Lower lobe of right lung (tissue), 2 donors: ENCODE measurements at places on chromosomes 11 and 22. TPM values are rescaled to one million over a fixed set of nuclear protein-coding genes. Genes with fewer than 3 reads are reported as not detected.

DNA sequence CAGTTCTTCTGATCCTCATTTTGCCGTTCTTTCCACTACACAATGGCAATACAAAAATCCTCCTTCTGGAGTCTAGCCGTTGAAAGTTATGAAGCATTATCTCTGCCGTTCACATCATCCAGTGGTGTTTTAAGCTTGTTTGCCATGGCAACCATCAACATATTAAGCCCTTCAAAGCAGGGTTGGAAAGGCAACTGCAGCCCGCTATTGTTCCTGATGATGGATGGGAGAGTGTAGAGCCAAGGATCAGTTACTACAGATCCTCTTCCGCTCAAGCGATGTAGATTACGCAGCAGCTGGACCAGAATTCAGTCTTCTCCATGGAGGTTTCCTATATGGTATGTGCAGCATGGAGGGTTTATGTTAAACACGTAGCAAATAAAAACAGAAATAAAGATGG, 352.7 kb downstream of the NTM start:
- DNase-seq: no peak

GRCh38 chr11:60942219-60942618, 9.8 kb downstream of the SLC15A3 start:
- DNase-seq: no peak

GRCh38 chr11:101446238-101446637, 137.6 kb downstream of the TRPC6 start:
- no peak for DNase-seq

DNA sequence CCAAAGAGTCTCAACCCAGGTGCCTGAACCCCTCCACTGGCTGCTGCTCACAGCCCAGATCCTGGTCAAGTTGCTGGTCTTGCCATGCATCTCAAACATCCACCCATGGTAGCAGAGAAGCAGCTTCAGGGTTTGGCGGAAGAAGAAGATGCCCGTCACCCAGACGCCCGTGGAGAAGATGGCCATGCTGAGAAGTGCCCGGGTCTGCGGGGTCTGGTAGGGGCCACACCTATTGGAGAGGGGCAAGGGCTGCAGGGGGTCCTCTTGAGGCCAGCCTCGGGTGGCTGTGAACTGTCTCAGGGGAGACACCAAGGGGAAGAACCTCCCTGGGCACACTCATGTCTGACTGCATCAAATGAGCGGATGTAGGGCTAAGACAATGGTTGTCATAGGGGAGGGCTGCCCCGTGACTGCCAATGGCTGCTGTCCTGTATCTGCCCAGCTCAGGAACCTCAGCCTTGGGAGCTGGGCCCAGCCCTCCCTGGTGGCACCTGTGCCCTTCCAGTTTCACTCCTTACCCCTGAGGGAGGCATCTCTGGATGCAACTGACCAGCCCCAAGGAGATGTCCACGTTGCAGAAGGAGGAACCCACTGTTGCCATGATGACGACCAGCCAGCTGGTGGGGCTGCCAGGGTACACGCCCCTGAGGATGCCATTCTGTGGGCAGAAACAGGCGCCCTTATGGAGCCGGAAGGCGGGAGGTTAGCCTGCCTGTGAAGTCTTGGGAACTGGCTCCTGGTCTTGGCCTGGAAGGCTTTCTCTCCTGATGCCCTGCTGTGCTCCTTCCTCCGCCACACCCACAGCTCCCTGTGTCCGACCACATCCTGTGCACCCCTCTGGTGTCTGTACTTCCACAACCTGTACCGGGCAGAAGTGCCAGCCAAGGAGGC, 1.2 kb downstream of the CPT1B start:
- DNase-seq: no peak

GRCh38 chr22:36818010-36818642, 1.3 kb upstream of the PVALB start:
- no peak for DNase-seq

DNA sequence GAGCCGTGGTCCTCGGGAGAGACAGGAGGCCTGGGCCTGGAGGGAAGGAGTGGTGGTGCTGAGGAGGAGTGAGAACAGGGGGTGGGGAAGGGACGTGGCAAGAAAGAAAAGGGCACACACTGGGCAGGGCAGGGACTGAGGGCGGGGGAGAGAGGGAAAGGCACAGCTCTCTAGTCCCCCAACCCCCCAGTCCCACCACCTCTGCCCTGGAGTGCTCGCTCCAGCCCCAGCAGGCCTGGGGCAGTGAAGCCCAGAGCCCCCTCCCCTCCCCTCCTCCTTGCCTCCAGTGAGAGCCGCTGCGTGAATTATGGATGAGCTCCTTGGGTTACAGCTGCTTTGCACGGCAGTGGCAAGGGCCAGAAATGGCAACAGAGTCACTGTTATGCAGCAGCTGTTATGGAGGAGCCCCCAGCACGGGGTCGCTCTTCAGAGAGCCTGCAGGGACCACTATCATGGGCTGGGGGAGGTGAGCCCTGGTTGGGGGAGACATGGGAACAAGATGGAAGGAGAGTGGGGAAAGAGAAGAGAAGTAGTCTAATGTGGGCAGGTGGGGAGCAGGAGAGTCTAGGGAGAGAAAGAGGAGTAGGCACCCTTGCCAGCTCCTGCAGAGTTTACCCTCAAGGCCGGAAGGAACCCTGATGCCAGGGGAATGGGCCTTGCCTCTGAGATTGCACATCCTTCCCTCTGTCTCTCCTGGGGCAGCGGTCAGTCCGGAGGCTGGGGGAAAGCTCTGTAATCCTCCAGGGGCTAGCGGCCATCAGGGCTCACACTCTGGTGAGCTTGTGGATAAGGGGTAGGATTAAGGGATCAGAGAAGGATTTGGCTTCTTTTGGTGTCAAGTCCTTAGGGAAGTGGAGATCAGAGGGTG, 3.6 kb downstream of the RTN4RL2 start:
- no peak for DNase-seq

DNA sequence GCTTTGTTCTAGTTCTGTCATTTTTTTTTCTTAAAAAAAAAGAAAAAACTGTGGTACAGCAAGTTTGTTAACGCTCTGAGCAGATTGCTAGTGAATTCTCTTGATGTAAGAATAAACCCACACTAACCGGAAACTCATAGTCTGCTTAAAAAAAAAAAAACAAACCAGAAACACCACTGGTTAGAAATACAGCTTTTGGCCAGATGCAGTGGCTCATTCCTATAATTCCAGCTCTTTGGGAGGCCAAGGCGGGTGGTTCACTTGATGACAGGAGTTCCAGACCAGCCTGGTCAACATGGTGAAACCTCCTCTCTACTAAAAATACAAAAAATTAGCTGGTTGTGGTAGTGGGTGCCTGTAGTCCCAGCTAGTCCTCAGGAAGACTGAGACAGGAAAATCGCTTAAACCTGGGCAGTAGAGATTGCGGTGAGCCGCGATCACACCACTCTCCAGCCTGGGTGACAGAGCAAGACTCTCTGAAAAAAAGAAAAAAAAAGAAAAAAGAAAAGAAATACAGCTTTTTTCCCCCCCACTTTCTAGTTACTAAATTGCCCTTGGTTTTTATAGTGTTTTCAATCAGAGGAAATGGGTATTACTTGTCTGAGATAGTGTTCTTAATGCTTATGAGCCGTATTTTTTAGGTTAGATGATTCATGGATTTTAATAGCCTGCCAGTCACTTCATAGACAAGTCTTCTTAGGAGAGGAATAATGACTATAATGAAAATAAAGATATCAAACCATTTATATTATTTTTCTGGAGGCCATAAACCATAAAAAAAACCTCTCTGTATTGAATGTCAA, 222.8 kb downstream of the DDX10 start:
- no peak for DNase-seq

GRCh38 chr22:41366323-41367029, 15.3 kb upstream of the TEF start:
- no peak for DNase-seq

DNA sequence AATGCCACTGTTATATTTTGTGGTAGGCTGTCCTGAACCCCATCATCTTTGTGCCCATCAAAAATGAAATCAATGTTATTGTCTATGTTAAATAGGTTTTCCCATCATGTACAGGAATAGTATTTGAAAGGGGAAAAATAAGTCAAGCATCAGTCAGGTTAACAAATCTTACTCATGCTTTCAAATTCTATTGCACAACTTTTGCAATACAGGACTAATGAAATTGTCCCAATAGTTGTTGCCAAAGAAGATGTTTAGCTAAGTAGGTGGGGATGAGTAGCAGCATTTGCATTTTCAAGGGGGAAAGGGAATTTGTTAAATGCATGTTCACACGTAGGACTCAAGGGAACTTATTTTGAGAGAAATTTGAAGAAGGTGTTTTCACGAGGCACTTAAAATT, 962.1 kb downstream of the JRKL start:
- DNase-seq: no peak

GRCh38 chr11:69452206-69452987, 29.1 kb upstream of the LINC01488 start:
- DNase-seq: no peak

DNA sequence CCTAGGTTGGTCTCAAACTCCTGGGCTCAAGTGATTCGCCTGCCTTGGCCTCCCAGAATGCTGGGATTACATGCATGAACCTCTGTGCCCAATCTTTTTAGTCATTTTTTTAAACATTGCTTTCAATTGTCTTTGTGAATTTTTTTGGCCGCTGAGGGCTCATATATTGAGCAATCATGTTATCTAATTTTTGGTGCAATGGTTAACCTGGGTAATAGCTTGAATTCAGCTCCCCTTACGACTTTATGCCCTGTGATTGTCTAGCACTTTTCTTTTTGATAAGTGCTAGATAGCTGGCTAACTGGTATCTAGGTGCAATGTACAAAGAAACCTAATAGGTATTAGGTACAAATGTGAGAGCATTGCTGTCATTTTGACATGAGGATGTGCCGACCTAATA, 35.3 kb upstream of the CAT start:
- no peak for DNase-seq

The CCDC73 gene
- total RNA-seq: 0.09 TPM

The PANX2 gene
- total RNA-seq: 2.5 TPM

The SEC14L3 gene
- 1.8 TPM for total RNA-seq

The APOL5 gene
- not detected for total RNA-seq

The C11orf86 gene
- total RNA-seq: not detected
